Stimulated activated CD4-positive, alpha-beta T cell treated with anti-CD3 and anti-CD28 coated beads, Interleukin-15, amount 100 ng/mL, for 1 hour (primary cell): ENCODE measurements at places on chromosomes 2 and 18.

DNA sequence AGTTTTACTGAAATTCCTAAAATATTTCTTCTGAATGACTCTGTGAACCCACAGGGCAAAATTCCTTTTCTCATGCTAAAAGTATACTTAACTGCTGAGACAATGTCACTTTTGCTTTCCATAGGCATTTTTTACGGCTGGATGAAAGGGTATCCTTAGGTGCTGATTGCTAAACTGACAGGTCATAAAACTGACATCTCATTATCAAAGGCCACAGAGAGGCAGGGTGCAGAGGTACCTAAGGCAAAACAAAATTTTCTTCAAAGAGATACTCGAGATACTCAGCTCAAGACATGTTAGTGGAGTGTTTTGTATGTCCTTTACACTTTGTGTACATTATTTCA lies 62.0 kb upstream of the WDR75 start:
- DNase-seq: no peak

DNA sequence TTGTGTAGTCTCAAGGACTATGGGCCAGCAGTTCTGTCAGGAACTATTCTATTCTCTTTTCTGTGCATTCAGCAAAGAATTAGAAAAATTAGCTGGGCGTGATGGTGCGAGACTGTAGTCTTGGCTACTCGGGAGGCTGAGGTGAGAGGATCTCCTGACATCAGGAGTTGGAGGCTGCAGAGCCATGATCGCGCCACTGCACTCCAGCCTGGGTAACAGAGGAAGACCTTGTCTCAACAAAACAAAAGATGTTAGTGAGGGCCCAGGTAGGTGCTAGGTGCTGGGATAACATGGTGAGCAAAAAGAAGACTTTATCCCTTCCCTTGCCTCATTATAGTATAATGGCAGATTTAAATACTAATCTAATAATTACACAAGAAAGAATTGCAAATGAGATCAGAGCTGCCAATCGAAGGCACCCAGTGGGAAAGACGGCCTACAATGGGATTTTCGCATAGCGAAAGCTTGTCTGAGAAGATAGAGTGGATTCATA lies 447 bp upstream of the MRPL19 start:
- no peak for DNase-seq

DNA sequence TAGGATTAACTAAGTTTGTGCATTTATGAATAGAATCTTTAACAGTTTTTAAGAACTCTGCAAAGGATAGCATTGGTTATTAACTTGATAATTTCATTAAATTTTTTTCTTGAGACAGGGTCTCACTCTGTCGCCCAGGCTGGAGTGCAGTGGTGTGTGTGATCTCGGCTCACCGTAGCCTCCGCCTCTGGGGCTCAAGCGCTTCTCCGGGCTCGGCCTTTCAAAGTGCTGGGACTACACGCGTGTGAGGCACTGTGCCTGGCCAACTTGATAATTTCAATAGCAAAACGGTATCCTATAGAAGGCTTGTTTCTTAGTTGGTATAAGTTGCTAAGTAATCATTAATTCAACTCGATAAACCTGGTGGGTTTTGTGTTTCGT lies 38.0 kb downstream of the ADNP2 start:
- no peak for DNase-seq

GRCh38 chr2:44170311-44170717 lies 1.6 kb downstream of the PPM1B start:
- no peak for DNase-seq

DNA sequence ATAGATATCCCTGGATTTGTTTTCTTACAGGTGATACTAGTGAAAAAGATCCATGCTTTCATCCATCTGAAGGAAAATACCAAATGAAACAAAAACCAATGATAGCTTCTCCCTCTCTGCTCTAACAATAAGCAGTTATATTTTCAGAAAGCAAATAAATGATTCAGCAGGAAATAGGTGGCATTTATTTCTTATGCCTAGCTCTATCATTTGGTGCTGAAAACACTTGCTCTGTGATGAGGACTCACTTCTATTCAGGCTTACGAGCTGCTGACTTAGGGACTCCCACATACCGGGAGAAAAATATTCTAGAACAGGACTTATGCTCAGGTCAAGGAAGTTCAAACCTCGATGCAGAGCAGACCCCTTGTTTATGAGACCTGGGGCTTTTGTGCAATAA lies 142.6 kb downstream of the SETBP1 start:
- DNase-seq: no peak

GRCh38 chr18:47931718-47932103 lies 1.3 kb upstream of the SMAD2 start:
- DNase-seq: no peak

DNA sequence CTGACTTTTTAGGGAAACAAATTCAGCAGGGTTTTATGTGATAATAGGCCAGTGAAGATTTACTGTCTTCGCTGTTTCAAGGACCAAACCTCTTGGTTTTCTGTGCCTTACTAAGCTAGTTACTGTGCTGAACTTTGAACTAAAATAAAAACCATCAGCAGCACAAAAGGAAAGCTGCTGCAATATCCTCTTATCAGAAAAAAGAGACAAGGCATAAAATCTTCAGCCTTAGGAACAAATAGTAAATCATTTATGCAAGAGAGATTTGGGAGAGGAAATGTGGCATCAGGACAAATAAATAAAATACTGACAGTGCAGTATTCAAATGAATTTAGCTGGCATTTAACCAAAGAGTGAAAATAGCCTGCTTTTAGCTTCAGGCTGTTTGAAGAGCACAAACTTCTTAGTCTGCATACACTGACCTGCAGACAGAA lies 64.1 kb upstream of the EHBP1 start:
- DNase-seq: no peak

- no peak for DNase-seq
These were observed 571.2 kb downstream of the ZEB2 start for GRCh38 chr2:143948710-143949109.

- DNase-seq: no peak
These were observed 40.0 kb upstream of the FRZB start for GRCh38 chr2:182906454-182906853.

DNA sequence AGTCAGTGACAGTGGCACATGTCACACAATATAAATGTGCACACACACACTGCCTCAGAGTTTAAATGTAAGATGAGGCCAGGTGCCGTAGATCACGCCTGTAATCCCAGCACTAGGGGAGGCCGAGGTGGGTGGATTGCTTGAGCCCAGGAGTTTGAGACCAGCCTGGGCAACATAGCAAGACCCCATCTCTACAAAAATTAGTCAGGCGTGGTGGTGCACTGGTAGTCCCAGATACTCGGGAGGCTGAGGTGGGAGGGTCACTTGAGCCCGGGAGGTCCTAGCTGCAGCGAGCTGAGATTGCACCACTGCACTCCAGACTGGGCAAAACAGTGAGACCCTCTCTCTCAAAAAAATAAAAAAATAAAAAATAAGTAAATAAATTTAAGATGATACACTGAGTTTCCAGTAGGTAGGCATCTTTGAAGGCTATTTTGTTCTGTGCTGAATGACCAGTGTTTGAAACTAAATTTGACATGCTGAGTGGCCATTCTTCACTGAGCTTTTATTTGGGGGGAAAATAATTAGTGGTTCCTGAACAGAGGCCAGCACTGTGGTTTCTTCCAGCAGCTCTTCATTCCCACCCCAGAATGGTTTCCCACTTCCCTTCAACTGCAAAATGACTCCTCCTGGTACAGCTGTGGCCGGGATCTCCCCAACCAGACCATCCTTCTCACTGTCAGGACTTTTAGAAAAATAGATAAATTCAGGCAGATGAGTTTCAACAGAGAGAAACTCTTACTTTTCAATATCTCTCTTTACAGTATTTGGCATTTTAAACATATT lies 44.9 kb downstream of the PSMG2 start:
- DNase-seq: no peak

- DNase-seq: no peak
These were observed 70.6 kb upstream of the RAB6C start for GRCh38 chr2:129908721-129909373.

GRCh38 chr2:196099916-196100315 lies 31.3 kb upstream of the DNAH7 start:
- no peak for DNase-seq

DNA sequence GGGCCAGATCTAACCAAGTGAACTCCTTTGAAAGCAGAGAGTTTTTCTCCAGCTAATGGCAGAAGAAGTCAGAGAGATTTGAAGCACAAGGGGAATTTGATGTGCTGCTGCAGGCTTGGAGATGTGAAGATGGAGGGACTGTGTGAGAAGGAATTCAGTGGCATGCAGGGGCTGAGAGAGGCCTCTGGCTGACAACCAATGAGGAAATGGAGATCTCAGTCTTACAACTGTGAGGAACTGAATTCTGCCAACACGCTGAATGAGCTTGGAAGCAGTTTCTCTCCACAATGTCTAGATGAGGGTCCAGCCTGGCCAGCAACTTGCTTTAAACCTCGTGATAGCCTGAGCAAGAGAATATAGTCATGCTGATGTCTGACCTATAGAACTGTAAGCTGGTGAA lies 224.1 kb upstream of the DPP10 start:
- DNase-seq: no peak
